ENCODE measurements at places on chromosomes 12 and 14.

- DNase-seq, result no peak
Observed at GRCh38 chr14:45867046-45867894, 614.3 kb upstream of the MIS18BP1 start.

DNA sequence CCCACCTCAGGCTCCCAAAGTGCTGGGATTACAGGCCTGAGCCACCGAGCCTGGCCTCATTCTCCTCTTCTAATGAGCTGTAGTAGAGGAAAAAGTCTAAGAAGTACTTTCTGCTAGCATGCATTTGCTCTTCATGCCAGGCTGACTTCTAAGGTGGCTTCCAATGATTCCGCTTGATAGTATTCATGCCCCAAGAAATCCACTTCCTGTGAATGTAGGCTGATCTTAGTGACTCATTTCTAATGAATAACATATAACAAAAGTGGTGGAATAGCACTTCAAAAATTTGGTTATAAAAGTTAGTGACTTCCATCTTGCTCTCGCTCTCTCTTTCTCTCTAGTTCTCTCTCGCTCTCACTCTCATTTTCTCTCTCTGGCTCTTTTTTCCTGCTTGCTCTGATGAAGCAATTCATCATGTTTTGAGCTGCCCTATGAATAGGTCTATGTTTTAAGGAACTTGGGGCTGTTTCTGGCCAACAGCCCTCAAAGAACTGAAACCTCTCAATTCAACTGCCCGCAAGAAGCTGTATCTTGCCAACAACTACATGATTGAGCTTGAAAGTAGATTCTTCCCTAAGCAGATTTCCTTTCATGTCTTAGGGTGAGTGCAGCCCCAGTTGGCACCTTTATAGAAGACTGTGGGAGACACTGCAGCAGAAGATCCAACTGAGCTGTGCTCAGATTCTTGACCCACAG is 282.9 kb downstream of the RMST start:
- DNase-seq, result no peak

GRCh38 chr12:127723251-127723650 is 543.7 kb upstream of the TMEM132C start:
- no peak for DNase-seq

DNA sequence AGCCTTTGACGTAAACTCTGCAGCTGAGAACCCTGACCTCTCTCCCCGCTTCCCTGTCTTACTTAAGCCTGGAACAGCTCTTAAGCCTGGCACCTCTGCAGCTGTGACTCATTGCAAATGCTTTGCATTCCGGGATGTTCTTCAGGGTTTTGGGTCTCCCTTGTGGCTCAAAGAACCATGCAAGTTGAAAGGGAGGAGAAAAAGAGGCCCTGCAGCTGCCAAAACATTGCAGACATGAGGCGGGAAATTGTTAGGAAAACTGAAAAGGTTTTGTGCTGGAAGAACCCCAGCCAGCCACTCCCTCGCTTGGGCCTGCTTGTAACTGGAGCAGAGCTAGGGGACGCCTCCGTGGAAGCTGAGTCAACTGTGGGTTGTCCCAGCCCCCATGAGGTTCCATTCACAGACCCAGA is 60.2 kb upstream of the FERMT2 start:
- DNase-seq, result no peak

DNA sequence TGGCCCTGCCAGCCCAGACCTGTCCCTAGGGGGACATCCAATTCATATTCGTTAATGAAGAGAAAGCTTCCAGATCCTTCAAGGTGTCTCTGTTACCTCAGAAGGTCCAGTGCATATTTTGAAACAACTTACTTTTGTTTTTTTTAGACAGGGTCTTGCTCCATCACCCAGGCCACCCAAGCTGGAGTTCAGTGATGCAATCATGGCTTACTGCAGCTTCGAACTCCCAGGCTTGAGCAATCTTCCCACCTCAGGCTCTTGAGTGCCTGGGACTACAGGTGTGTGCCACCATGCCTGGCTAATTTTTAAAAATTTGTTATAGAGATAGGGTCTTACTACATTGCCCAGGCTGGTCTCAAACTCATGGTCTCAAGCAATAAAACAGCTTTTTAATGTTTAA is 48.4 kb downstream of the B4GALNT3 start:
- DNase-seq, result no peak

- no peak for DNase-seq
Observed at GRCh38 chr14:51614707-51615106, 37.0 kb upstream of the FRMD6 start.

- DNase-seq, result no peak
Observed at GRCh38 chr14:92563359-92563758, 49.8 kb downstream of the RIN3 start.

- no peak for DNase-seq
Observed at GRCh38 chr14:98598576-98598975, 673.4 kb downstream of the BCL11B start.

GRCh38 chr14:85565862-85566296 is 35.9 kb downstream of the FLRT2 start:
- no peak for DNase-seq

- DNase-seq, result no peak
Observed at GRCh38 chr14:61262082-61262481, 19.1 kb downstream of the TMEM30B start.

- no peak for DNase-seq
Observed at GRCh38 chr12:52355176-52355575, 12.1 kb downstream of the KRT85 start.

- DNase-seq, result no peak
Observed at GRCh38 chr14:24430682-24431568, 1.2 kb downstream of the KHNYN start.

DNA sequence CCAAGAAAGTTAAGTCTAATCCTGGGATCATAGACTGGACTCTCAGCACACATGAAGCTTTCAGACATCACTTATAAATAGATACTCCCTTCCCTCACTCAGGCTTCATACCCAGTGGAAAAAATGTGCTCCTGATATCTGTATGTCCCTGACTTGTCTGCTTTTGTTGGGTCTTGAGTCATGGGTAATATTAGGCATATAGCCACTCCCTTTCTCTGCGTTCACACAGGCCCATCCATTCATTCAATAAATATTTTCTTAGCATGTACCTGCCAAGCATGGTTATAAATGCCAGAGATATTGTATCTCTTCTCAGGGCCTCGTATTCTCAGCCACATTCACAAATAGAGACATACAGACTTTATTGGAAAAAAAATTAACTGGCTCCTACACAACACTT is 43.5 kb downstream of the COX16 start:
- DNase-seq, result no peak

DNA sequence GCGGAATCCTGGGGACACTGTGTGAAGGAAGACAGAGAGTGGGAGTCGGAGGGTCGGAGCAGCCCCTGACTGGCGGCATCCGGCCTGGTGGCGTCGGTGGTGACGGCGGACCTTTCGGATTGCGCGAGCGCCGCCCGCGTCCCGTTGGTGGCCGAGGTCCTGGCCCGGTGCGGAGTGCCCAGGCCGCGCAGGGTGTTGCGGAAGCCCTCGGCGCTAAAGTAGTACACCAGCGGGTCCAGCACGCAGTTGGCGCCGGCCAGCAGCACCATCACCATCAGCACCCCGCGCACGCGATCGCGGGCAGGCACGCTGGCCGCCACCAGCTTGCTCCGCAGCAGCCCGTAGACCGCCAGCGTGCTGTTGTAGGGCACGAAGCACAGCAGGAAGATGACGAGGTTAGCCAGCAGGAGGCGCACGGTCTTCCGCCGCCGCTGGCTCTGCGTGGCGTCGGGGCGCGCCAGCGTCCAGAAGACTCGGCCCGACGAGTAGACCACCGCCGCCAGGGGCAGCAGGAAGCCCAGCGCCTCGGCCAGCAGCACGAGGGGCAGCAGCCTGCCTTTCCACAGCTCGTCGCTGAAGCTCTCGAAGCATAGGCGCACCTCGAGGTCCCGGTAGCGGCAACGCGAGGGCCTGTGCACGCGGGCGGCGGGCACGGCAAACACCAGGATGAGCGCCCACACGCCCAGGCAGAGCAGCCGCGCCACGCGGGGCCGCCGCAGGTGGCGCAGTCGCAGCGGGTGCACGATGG is 13.1 kb upstream of the CHD4 start:
- DNase-seq, result no peak

- DNase-seq, result no peak
Observed at GRCh38 chr12:108728820-108729611, 2.3 kb downstream of the CORO1C start.

DNA sequence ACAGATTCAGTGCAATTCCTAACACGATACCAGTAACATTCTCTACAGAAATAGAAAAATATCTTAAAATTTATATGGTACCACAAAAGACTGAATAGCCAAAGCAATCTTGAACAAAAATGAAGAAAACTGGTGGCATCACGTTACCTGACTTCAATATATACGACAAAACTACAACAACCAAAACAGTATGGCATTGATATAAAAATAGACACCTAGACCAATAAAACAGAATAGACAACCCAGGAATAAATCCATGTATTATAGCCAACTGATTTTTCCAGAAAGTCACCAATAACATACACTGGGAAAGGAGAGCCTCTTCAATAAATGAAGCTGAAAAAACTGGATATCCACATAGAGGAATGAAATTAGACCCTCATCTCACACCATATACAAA is 5.7 kb downstream of the KLRK1 start:
- DNase-seq, result no peak

DNA sequence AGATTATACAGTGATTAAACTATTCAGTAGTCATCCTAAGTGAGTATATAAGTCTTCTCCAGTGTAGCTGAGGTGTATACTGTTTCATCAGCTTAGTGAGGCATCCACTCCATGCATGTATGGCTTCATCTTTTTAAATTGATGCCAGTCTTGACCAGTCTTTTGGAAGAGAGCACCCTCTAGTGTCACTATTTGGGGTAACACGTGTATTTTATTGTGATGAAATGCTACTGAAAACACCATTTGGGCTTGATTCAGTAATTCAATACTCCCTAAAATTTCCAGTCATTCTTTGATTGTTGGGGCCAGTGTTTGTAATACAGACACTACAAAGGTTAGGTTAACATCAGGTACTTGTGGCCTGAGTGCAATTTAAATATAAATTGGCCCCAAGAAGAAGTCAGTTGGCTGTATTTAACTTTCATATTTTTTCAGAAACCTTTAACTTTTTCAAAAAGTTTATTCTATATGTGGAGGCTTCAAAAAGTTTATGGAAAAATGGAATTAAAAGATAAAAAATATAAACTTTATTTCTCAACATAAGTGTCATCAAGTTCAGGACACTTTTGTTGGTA is 35.3 kb downstream of the MIPOL1 start:
- no peak for DNase-seq

DNA sequence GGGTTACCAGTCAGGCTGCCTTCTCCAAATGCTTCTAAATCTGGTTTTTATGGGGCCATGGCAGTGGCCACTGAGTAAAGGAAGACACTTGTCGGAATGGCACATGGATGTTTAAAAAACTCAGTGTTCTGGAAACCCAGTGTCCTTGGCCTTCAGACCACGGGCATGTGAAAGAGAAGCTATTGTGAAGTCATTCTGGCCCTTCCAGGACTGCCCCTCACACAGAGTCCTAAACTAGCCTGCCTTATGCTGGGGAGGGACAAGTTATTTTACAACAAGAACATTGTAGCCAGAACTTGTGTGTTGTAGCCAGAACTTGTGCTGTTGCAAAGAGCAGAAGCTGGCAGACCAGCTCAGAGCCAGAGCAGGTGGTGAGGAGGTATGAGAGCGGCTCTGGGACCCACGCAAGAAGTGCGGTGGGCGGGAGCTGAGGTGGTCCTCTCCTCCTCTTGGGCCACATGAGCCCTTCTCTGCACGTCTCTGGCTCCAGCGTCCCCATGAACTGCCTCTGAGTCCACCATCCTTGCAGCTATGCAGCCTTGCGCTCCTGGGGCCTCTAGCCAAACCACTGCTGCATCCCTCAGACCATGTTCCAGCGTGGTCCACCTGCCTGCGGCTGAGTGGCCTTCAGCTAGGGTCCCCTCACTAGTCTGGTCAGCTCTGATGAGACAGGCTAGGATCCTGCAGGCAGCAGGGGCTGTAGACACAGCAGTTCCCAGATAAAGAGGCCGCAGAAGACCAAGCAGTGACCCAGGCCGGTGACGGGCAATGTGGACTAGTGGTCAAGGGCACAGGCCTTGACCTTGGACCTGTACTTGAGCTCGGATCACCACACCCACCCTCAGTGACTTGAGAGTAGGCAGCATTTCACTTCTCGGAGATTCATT is 32.5 kb downstream of the MMAB start:
- DNase-seq, result no peak

GRCh38 chr14:92492258-92492657 is 21.3 kb upstream of the RIN3 start:
- DNase-seq, result no peak

- no peak for DNase-seq
Observed at GRCh38 chr12:22313286-22313962, 21.1 kb downstream of the ST8SIA1 start.

GRCh38 chr14:105026033-105026785 is 5.3 kb upstream of the CDCA4 start:
- no peak for DNase-seq

Data from SK-N-MC (cell line).